Renal cortical epithelial cell (primary cell): ENCODE measurements at places on chromosomes 6 and 20.

- DNase-seq: no peak
These were observed 41.3 kb downstream of the PCNA start for GRCh38 chr20:5078399-5078958.

GRCh38 chr20:22411627-22412450 lies 172.5 kb downstream of the FOXA2 start:
- peak; percentile 98 for DNase-seq

DNA sequence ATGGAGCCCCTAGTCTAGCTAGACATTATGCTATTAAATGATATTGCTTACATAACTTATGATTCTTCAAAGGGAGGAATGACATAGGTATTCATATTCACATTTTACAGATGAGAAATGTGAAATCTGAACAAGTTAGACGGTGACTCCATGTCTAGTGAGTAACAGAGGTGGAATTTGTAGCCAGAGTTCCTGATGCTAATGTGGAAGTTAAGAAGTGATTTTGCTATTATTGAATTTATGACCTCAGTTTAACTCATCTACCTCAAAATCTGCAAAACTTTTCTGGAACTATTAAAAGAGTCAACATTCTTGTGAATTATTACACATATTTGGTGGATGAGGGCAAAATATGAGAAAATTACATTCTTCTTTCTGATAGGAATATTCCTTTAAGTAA lies 347.6 kb upstream of the MMS22L start:
- no peak for DNase-seq

- DNase-seq: peak; percentile 37
These were observed 160.5 kb upstream of the LAMP5 start for GRCh38 chr20:9353916-9354276.

- DNase-seq: no peak
These were observed 10.8 kb upstream of the PXDC1 start for GRCh38 chr6:3762359-3762758.

DNA sequence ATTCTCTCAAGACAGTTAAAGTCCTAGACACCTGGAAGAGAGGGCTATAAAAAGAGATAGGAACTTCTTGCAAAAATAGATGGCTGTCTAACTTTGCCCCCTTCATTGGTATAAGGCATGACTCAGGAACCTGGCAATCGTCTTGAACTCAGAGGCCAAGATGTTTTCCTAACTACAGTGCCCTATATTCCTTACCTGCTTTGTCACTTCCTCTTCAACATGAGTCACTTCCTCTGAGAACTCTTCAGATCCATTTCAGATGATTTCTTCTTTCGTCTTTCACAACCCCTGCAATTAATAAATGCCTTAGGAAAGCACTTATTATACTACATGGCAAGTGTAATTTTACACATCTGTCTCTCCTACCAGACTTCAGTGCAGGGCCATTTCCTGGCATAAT lies 83.5 kb downstream of the HAO1 start:
- peak; percentile 80 for DNase-seq

- no peak for DNase-seq
These were observed 269.8 kb downstream of the CDH4 start for GRCh38 chr20:61521687-61522420.

- DNase-seq: no peak
These were observed 9.8 kb downstream of the RIMS4 start for GRCh38 chr20:44800391-44801046.

GRCh38 chr6:108985301-108985700 lies 109.3 kb downstream of the SESN1 start:
- DNase-seq: no peak

GRCh38 chr20:47198254-47198671 lies 158.2 kb downstream of the ZMYND8 start:
- no peak for DNase-seq

DNA sequence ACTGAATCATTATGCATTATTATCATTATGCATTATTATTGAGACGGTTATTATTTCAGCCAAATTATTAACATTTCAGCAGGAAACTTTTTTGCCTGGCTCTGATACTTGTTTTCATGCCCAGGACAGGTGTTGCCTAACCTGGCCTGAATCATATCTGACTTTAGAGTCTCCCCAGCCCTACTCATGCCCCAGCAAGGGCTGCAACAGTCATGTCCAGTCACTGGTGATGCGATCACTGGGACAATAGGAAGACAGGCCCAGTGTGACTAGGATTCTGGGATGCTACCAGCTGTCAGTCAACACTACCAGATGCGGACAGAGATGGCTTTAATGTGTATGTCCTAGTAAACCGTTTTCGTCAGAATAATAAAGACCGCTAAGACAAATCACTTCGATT lies 285.0 kb downstream of the KHDC1L start:
- DNase-seq: no peak

DNA sequence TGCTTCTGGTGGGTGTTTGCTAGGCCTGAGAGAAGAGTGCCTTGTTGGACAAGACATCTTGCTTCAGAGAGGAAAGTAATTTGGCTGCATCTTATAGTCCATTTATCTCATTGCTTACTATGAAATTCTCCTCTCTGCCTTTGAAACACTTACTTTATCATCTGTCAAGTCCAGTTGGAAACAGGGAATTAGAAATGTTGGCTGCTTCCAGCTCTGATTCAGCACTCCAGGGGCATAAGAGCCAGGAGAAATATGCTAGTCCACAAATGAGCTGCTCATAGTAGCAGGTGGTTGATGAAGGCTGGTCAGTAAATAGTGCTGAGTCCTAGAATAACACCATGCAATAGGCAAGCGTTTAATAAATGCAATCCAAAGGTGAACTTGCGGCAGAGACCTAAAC lies 227.1 kb downstream of the SLC35F1 start:
- no peak for DNase-seq

- DNase-seq: no peak
These were observed 152.0 kb downstream of the TSHZ2 start for GRCh38 chr20:53124075-53124551.

DNA sequence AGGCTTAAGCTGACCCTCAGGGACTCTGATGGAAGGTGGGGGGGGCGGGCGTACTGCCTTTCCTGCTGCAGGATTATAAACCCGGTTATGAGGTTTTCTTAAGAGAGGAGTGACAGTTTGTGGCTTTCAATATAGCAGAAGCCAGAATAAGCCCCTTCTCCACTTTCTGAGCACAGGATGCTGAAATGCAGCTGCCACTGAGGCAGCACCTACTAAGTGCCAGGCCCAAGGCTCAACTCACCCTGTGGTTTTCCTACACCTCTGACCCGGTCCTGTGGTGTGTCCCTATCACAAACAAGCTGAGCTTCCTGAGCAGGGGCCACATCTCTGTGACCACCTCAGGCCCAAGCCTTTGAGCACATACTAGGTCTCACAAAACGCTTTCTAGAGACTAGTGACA lies 59.6 kb upstream of the NFATC2 start:
- no peak for DNase-seq

DNA sequence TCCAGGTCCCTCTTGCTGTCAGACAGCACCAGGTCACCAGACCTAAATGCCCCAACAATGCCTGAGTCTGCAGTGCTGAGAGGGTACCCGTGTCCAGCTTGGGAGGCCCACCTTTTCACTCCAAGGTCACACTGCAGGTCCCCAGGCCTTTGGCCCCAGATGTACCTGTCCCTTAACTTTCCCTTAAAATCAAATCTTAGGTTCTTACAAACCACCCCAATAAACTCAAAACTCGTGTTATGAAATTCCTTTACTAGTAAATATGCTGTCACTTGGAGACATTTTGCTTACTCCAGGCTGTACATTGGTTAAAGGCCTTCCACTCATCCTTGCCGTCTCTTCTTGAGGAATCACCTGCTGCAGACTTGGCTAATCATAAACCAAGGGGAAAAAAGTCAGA lies 165.7 kb upstream of the RREB1 start:
- peak; percentile 24 for DNase-seq

DNA sequence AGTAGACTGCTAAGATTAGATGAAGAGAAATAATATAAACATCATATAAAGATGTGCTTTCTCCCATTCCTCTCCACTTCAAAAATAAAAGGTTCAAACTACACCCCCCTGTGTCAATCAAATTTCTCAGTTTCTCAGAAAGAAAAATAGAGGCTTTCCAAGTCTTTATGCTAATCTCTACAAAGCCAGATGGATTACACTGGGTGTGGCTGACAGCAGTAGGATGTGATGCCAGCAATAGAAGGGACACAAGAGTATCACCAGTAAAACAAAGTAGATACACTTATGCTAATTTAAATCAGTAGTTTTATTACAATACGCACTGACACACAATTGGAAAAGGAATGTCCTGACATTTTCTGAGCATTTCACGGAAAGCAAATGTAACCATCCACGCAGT lies 353.4 kb downstream of the RNGTT start:
- DNase-seq: no peak

GRCh38 chr20:53002786-53003185 lies 30.6 kb downstream of the TSHZ2 start:
- DNase-seq: no peak

DNA sequence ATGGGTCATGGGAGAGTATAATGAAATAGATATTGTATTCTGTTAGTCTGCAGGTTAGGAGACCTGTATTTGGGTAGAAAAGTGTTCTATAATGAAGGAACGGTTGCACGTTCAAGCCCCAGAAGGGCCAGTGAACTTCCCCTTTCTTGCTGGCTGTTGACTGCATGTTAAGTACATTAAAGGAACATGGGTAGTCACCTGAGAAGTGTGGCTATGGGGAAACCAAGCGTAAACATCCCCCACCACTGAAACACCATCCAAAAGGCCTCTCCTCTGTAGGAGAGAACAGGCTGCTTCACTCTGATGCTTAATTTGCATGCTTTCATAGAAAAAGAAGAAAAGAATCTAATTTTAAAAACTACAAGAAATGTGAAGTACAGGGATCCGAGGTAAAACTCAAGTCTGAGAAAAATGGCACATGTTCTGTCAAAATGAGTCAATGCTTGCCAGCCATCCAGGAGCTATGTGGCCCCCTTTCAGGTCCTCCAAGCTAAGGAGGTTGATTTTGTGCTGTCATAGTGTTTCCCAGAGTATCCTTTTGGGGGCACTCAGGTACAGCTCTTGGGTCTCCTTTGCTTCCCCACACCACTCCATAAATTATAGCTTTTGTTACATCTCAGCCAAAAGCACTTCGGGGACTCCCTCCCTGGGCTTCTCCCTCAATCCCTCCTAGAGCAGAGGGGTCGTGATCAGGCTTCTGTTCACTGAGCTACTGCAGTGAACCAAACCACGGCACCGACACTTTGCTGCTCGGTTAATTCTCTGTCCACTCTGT lies 283.7 kb upstream of the AGPAT4 start:
- DNase-seq: no peak

DNA sequence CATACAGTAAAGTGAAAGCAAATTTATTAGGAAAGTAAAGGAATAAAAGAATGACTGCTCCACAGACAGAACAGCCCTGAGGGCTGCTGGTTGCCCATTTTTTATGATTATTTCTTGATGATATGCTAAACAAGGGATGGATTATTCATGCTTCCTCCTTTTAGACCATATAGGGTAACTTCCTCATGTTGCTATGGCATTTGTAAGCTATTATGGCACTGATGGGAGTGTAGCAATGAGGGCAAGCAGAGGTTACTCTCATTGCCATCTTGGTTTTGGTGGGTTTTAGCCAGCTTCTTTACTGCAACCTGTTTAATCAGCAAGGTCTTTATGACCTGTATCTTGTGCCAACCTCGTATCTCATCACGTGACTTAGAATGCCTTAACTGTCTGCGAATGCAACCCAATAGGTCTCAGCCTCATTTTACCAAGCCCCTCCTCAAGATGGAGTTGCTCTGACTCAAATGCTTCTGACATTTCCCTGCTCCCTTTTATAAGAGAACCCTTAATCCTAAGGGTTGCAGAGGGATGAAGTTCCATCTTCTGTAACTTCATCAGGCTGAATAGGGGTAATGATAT lies 280.1 kb upstream of the RGS17 start:
- no peak for DNase-seq

GRCh38 chr20:31841928-31842327 lies 3.5 kb downstream of the FOXS1 start:
- DNase-seq: peak; percentile 88

- DNase-seq: no peak
These were observed 11.7 kb downstream of the SMLR1 start for GRCh38 chr6:130838951-130839350.

DNA sequence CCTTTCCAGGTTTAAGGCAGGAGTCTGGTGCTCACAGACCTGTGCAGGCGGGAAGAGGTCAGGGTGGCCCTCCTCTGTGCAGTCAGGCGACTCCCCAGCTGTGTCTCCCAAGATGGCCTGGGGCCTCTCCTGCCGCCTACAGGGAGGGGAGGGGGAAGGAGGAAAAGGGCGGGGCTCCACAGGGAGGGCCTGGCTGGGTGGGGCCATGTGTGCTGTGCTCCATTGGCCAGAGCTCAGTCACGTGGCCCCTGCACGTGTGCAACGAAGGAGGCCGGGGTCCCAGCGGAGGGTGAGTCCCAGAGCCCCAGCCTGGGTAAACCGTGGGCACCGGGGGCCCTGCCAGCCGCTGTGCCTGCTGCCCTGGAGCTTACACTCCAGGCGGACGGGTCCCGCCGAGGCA lies 211.6 kb downstream of the ZDHHC14 start:
- DNase-seq: no peak

DNA sequence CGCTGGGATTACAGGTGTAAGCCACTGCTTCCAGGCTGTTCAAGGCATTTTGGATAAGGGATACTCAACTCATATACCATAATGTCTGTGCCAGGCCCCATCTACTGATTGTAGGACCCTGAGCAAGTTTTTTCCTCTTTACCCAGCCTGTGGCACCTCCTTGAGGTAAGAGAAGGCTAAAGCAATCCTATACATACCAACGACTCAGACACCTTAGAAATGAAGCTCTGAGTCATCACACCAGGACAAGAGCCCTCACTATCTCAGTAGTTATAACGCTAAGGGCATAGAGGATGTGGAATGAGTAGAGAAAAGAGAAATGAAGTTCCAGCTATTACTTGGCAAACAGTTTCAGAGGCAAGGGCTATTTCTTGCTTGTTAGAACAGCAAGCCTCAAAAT lies 16.9 kb downstream of the NDRG3 start:
- peak; percentile 31 for DNase-seq

GRCh38 chr6:99092461-99092860 lies 144.7 kb upstream of the FBXL4 start:
- DNase-seq: no peak

DNA sequence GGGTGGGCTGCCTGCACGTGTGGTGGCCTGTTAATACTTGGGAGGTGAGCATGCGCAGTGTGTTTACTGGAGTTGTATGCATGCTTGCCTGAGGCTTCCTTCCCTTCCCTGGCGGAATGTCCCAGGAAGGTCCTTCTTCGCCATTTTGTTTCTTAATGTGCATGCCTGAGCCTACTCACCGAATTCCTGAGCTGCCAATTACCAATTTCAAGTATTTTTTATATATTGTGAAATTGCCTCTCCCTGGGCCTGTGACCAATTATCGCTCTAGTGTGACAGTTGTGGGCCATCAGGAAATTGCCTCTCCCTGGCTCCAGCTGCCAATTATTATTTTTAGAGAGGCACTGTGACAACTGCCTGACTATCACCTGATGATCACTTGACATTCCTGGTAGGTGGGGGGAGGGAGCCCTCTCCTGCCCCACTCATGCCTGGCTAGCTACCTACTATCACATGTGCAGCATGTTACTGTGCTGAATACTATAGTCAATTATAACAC lies 70.0 kb downstream of the FAM50B start:
- DNase-seq: peak; percentile 96

DNA sequence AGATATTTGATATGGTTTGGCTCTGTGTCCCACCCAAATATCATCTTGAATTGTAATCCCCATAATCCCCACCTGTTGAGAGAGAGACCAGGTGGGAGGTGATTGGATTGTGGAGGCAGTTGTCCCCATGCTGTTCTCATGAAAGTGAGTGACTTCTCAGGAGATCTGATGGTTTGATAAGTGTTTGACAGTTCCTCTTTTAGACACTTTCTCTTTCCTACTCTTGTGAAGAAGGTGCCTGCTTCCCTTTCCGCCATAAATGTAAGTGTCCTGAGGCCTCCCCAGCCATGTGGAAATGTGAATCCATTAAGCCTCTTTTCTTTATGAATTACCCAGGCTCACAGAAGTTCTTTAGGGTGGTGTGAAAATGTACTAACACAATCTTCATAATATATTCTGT lies 1404.0 kb upstream of the ADGRB3 start:
- no peak for DNase-seq
